ENCODE measurements at places on chromosomes 1 and 21.

GRCh38 chr1:224106568-224107281 is 7.2 kb upstream of the FBXO28 start:
- DNase-seq, result peak; percentile 50

DNA sequence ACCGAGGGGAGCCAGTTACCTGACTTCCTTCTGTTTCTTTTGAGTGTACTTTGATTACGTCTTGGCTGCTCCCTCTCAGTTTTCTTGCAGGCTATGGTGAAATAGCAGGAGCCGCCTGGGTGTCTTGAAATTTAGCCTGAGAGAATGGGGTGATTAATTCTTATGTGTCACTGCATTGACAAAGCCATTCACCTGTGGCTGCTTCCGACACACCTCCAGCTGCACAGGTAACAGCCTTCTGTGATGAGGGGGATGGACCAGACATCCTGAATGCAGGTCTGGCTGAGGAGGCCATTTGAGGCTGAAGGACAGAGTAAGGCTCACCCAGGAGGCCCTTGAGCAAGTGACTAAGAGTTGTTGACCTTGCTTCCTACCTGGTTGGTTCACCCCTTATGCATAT is 16.5 kb downstream of the CACNA1E start:
- no peak for DNase-seq

GRCh38 chr1:1157914-1158710 is 15.6 kb upstream of the TTLL10 start:
- DNase-seq, result peak; percentile 33

- DNase-seq, result no peak
Observed at GRCh38 chr1:5369223-5369622, 623.0 kb downstream of the NPHP4 start.

DNA sequence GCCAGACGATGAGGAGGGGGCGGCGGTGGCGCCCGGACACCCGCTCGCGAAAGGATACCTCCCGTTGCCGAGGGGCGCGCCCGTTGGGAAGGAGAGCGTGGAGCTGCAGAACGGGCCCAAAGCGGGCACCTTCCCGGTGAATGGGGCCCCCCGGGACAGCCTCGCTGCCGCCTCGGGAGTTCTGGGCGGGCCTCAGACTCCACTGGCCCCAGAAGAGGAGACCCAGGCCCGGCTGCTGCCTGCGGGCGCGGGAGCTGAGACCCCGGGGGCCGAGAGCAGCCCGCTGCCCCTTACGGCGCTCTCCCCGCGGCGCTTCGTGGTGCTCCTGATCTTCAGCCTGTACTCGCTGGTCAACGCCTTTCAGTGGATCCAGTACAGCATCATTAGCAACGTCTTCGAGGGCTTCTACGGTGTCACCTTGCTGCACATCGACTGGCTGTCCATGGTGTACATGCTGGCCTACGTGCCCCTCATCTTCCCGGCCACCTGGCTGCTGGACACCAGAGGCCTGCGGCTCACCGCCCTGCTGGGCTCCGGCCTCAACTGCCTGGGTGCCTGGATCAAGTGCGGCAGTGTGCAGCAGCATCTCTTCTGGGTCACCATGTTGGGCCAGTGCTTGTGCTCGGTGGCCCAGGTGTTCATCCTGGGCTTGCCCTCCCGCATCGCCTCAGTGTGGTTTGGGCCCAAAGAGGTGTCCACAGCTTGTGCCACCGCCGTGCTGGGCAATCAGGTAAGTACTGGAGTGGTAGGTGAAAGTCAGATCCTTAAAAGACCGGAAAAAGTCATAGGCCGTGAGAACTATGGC is 588 bp downstream of the FLVCR1 start:
- DNase-seq, result peak; percentile 60

DNA sequence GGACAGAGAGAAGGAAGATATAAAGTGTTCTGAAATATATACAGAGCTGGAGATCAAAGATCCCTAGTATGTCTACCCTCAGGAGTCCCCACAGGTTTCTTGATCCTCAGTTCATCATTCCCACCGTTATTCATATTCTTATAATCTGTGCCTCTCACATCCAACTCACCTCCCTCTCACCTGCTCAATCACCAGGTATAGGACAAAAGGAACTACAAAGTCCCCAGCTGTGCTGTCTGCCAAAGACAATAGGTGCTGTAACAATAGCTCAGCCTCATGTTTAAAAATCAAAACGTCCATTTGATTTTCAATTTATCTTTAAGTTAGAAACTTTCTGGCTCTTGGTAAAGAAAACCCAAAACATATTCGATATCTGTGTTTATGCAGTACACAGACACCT is 121.1 kb upstream of the PKN2 start:
- no peak for DNase-seq

GRCh38 chr1:20634594-20635084 is 1.4 kb downstream of the PINK1 start:
- DNase-seq, result peak; percentile 34

GRCh38 chr1:36612121-36612520 is 129.4 kb upstream of the CSF3R start:
- DNase-seq, result no peak

DNA sequence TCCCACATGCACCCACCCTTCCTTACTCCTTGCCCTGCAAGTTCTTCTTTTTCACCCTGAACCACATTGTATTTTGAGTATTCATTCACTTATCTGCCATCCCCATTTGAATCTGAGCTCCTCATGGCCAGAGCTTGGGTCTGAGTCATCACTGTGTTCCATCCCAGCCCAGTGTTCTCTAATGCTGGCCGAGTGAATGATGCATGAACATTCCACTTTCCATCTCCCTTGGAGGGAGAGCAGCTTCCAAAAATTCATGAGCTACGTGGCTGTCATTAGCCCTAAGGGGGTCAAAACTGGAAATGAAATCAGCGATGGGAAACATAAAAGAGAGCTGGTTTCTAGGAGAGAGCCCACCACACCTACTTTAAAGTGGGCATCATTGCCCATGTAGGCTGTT is 187.0 kb upstream of the USP24 start:
- DNase-seq, result peak; percentile 71

- DNase-seq, result peak; percentile 69
Observed at GRCh38 chr1:189405419-189405818, 1072.2 kb downstream of the BRINP3 start.

DNA sequence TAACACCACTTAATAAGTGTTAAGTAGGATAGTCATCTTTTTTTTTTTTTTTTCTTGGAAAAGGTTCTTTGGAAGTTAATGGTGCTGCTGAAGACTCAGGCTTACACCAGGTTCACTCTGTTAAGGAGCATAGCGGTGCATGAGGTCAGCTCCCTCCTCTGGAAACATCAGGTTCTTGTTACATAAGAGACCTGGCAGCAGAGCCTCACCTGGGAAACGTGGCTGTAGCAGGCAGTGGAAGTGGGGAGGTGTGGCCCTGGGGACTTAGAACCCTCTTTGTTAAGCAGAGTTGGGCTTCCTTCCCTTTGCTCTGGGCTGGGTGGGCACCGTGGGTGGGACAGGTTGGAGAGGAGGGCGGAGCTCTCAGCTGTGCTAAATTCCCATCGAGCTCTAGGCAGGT is 104.1 kb downstream of the CNIH3 start:
- no peak for DNase-seq

DNA sequence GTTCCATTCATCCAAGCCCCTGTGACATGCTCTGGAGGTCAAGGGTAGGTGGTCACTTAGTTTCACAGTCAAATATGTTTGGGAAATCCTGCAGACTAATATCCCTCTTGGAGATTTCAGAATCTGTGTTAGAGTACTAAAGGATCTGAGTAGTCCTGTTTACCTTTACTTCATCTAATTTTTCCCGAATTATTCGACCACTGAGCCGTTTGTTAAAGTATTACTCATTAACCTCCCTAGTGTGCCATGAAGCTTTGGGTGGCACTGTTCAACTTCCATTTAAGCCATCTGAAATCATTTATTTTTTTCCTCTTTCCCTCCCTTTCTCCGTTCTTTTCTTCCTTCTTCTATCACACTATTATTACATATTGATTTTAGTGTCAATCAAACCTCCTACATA is 109.9 kb downstream of the NGF start:
- DNase-seq, result no peak

- peak; percentile 76 for DNase-seq
Observed at GRCh38 chr1:9239622-9240401, 5.2 kb downstream of the H6PD start.

DNA sequence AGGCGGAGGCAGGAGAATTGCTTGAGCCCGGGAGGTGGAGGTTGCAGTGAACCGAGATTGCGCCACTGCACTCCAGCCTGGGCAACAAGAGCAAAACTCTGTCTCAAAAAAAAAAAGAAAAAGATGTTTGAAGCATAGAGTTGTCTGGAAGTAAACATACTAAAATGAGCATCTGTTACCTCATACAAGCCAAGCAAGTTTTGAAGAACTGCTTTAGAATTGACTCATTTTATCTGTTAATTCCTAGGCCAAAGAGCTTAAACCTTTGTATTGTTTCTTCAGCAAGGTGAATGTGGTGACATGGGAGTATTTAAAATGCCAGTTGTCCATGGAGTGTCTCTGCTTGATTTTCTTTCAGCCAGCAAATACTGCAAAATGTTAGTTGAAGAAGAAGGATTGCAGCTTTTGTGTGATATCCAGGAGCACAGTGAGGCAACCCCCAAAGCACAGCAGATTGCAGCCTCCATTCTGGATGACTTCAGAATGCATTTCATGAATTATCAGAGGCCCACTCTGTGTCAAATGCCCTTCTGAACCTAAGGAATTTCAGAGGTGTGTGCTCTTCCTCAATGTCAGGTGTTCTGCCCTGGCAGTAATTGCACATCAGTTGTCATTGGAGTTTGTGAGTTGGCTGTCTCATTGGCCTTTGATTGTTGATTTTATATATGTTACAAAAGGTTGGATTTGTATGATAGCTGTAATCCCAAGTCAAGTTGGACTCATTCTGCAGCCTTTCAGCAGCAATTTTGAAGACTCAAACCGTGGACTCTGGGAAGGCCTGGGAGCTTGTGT is 28.9 kb downstream of the ECHDC2 start:
- DNase-seq, result no peak

DNA sequence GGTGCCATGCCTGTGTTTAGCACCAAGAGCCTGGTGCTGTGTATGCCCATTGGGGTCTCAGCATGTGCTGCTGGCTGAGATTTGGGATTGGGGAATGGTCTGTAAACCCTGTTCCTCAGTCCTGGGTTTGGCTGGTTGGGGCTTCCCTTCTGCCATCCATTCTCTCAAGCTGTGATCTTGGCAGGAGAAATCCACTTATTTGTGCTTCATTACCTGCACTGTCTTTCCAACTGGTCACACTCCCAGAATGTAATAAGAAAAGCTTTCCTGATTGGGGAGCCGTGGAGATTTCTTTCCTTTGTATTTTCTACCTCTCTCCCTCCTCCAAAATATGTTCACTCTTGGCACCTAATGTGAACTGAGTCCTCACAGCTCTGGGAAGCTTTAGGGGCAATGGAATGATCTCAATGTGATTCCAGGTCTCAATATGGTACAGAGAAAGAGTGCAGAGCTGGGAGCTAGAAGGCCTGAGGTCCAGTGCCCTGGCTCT is 23.0 kb upstream of the KCNA10 start:
- DNase-seq, result no peak

- DNase-seq, result no peak
Observed at GRCh38 chr1:69494221-69494620, 73.5 kb upstream of the LRRC7 start.

DNA sequence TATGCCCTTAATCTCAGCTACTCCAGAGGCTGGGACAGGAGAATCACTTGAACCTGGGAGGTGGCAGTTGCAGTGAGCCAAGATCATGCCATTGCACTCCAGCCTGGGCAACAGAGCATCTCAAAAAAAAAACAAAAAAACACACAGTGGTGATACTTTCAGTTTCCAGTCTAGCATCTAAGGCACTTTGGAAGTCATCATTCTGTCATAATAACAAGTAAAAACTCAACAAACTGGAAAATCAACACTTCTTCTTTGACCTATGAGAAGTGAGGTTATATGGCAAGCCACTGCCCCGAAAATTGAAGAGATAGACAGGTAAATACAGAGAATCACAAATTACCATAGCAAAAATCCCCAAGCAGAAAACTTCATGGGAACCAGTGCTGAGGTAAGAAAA is 51.9 kb downstream of the IL12RB2 start:
- DNase-seq, result no peak

GRCh38 chr1:192929597-192929996 is 120.8 kb downstream of the RGS2 start:
- DNase-seq, result no peak

DNA sequence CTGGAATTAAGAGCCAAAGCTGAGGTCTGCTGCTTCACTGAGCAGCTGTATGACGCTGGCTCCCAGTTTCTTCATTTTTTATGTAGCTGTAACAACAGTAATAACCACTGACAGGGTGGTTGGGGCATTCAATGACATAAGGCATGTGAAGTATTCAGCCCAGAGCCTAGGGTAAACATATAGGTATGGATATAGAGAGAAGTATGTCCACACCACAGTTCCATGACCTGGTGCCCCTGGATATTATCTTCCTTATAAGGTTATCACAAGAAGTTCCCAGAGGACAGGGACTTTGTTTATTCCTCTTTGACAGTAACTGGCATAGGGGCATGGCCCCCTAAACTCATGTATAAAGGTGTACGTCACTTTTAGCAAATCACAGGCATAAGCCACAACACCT is 14.7 kb downstream of the RAB42 start:
- no peak for DNase-seq

DNA sequence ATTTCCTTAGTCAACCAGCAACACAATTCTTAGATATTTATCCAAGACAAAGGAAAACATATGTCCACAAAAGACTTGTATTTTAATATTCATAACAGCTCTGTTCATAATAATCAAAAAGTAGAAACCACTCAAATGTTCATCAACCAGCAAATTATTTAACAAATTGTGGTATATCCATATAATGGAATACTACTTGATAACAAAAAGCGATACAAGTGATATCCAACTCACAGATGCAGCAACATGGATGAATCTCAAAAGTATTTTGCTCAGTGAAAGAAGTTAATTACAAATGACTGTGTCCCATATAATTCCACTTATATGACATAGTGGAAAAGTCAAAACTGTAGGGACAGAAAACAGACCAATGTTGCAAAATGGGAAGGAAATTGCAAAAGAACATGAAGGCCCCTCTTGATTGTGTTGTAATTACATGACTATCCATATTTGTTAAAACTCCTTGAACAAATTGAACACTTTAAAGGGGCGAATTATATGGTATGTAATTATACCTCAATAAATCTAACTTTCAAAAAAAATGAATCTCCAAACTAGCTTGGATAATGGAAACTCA is 116.9 kb downstream of the EDEM3 start:
- no peak for DNase-seq

GRCh38 chr1:4027492-4028138 is 127.5 kb upstream of the C1orf174 start:
- no peak for DNase-seq

DNA sequence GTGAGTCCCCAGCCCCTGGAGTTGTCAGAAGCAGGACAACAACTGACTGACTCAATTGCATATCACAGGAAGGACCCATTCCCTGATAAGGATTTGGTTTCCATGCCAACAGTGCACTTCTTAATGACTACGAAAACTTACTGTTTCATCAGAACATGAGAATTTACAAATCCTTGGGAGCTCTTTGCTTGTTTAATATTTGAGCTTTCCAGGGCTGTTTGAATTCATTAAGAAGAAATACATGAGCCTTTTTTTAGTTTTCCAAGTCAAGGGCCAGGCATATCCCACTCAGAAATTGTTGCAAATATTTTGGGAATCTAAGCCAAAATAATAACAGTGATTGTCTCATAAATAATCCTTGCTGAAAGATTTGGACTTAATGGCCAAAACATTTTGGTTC is 27.2 kb upstream of the COL24A1 start:
- no peak for DNase-seq

All from adipocyte (in vitro differentiated cells).